ENCODE measurements at places on chromosomes 7 and 10.
A peak's percentile ranks its signal among the peaks of the same experiment; 100 is the strongest.

DNA sequence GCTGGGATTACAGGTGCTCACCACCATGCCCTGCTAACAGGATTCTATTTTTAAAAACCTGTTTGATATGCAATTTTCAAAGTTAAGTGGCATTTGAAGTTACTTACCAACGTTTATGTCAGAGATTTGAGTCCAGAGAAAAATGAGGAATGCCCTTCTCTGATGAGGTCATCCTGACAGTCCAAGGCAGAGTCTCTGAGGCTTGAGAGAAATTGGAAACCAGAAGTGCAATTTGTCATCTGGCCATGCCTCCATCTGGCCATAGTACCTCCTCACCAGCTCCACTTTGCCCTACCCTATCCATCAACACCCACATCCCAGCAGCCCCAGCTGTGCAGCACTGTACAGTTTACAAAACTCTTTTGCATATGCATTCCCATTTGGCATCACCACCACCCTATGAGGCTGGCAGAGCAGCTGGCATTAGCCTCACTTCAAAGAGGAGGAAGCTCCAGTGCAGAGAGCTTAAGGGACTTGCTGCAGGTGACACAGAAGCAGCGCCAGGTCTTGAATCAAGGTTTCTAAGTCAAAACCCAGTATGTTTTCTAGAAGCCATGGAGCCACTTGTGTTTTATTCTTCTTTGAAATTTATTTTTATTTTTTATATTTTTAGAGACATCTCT is 54.5 kb upstream of the PDZD8 start:
- DNase-seq = no peak

DNA sequence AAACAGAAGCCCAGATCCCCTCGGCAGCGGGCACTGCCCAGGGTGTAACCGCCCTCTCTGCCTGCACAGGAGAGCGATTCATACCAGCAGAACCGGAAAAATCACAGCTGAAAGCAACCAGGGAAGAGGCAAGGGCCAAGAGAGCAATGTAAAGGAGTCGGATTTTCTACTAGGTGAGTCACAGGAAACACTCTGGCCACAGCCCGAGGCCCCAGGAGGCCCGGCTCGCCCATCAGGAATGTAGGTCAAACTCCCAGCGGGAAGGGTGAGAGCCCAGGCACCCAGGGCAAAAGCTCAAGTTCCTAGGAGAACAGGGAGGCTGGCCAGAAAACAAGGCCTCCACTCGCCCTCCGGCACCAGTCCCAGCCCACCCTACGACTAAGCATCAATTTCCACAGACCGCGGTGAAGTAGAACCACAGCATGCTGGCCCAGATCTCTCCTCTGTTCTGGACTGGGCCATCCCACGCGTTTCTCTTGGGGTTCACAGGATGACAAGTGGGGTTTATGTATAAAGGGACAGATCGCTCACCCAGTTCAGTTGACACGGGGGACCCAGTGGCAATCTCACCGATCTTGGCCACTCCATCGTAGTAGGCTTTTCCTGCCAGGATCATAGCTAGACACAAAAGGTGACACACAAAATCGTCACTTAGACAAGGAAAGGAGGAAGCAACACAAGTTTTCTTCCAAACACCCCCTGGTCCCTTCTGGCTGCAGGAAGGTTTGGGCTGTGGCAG is 46.2 kb downstream of the BAIAP2L1 start:
- DNase-seq = peak; percentile 56

GRCh38 chr10:89327803-89328441 is at the start of gene IFIT3:
Gene IFIT3, plus strand, starts transcription at chr10:89327997. Its CDS starts 77 bp downstream, at chr10:89328074.
- peak; percentile 83 for DNase-seq

DNA sequence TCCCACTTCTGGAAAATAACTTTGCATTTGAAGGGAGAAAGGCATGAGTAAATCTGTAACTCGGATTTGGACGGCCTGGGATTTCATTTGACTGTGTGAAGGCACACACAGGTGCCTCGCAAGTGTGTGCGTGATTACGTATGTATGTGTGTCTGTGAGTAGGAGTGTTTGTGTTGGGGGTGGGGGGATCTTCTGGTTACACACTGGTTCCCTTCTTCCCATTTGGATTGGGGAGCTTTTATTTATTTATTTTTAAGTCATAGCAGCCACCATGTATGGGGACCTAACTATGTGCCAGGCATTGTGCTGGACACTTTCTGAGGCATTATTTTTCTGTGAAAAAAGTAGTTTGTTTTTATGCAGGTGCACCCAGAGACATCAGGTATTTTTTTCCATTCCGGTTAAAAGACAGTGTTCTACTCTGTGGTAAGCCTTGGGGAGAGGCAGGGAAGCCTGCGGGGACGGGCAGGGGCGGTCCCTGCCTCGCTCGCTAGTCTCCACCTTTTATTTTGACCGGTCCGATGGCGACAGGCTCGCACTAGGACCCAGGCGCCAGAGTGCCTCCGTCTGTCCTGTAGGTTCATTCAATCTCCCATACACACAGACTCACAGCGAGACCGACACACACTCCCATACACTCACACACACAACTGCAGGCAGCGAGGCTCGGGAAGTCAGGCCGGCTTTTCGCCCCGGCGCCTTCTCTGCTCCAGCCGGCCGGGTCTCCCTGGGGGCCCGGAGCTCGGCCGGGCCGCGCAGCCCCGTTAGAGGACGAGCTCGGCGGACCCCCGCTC is at the start of gene MXI1:
Gene MXI1, plus strand, starts transcription at position 595 of the 794 bp plus-strand sequence. CDS start 204 bp downstream, outside the sequence.
- no peak for DNase-seq

GRCh38 chr7:13188236-13188805 is 500.9 kb downstream of the ARL4A start:
- no peak for DNase-seq

GRCh38 chr7:3880228-3880987 is 579.4 kb downstream of the SDK1 start:
- DNase-seq = no peak
